SW 1271 (cell line): ENCODE measurements at places on chromosomes 12 and 14.

DNA sequence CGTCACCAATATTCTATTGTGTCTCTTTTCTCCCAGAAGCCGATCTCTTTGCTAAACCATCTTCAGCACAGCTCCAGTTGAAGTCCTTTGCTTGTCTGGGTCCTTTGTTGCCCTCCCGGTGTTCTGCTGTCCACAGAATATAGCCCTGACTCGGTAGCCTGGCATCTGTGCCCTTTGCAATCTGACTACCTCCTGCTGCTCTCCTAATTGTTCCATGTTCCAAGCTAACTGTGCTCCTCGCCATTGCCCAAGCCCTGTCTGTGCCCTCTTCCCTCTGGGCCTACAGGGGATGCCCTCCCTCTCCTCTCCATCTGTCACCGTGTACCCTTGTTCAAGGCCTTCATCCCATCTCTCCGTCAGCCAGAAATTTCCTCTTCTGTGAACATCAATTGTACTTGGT, 306.3 kb downstream of the APAF1 start:
- no peak for DNase-seq

GRCh38 chr14:24952851-24953666, 96.9 kb downstream of the STXBP6 start:
- DNase-seq: no peak

GRCh38 chr12:28602786-28603185, 412.5 kb downstream of the CCDC91 start:
- DNase-seq: no peak

GRCh38 chr14:104965561-104966231, 12.5 kb downstream of the AHNAK2 start:
- DNase-seq: no peak

GRCh38 chr12:60278209-60278608, 682.4 kb downstream of the SLC16A7 start:
- DNase-seq: no peak

- no peak for DNase-seq
Observed at GRCh38 chr12:76976777-76977382, 88.5 kb downstream of the E2F7 start.

DNA sequence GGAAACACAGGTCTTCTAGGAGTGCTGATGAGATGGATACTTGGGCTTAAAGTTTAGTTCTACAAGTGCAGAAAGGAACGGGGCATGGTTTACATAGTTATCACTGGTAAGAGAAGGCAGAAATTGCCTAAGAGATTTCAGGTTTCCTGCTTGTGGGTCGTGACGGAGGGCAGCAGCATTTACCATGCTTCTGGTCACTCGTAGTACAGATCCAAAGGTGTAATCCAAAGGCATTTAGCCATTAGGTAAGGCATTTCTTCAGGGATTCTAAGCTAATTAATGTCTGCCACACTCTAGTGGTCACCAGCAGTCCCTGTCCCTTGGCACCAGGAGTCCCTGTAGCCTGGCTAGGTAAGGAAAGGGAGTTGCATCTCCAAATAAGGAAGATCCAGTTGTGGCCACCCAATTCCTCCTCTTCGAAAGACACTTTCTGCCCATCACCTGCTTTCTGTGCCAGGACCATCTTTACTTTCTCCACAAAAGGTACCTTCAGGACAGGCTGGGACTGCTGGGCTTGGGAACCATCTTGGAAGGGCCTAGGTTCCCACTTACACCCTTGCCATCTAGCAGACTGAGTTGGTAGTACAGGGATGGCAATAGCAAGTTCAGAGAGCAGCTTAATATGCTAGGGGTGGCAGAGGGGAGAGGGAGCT, 1.5 kb downstream of the GSTZ1 start:
- DNase-seq: no peak

- DNase-seq: no peak
Observed at GRCh38 chr14:61196792-61197191, 84.3 kb downstream of the TMEM30B start.

GRCh38 chr12:98238515-98239130, 276.8 kb upstream of the TMPO start:
- DNase-seq: no peak

DNA sequence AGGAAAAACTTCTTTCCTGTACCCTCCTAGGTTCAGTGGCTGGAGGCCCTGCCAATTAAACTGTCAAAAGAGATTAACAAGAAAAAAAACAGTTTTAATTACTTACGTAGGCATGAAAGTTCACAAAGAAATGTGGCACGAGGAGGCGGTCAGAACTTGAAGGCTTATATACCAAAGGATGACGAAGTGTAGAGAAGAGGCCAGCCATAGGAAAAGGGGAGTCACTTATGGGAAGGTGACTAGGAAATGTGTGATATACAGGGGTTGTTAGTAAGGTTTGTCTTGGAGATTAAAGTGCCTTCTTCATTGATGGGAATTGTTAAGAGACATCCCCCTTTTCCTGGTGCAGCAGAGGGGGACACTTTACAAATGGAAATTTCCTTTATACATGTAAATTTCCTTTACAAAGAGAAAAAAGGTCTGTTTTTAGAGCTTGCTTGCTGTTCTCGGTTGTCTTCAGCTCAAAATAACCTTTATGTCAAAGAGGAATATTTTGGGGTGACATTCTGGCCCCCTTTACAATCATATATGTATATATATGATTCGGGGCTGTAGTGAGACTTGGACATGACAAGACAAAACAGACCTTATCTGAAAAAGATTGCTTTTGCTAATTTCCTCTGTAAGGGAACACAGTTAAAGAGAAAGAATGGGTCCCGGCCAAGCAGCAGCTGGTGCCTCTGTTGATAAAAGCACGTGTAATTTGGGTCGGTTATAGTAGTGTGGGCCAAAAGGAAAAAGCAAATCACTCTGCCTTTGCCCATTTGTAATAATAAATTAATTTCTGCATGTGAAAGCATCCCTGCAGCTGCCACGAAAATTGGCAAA, 38.6 kb downstream of the SYNE2 start:
- DNase-seq: no peak

DNA sequence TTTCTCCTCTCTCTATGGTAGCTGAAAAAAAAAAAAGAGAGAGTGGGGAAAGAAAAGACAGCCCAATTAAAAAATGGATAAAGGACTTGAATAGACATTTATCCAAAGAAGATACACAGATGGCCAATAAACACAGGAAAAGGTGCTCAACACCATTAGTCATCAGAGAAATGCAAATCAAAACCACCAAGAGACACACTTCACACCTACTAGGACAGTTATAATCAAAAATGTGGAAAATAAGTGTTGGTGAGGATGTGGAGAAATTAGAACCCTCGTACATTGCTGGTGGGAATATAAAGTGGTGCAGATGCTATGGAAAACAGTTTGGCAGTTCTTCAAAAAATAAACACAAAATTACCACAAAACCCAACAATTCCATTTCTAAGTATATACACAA, 172.4 kb upstream of the GRIN2B start:
- no peak for DNase-seq

- no peak for DNase-seq
Observed at GRCh38 chr14:88289996-88290395, 33.1 kb downstream of the KCNK10 start.

DNA sequence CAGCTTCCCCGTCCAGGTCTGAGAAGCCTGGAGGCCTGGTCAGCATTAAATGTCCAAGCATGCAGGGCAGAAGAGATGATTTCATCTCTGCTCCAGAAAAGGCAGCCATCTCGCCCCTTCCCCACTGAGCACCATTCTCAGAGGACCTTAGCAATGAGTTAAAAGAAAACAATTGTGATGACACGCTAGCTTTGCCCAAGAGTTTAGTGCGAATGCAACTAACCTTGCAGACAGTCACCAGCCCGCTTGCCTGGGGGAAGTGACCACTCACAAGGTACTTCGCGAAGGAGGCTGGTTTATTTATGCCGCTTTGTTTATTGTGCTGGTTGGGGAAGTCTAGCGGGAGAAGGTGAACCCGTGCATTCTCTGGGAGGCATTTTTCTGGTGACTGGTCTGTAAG, 170.7 kb downstream of the RBM19 start:
- no peak for DNase-seq

GRCh38 chr12:100797246-100797645, 2.7 kb downstream of the ANO4 start:
- no peak for DNase-seq

GRCh38 chr14:68727315-68728047, 65.4 kb downstream of the ZFP36L1 start:
- no peak for DNase-seq

- no peak for DNase-seq
Observed at GRCh38 chr14:39446131-39446744, 14.0 kb upstream of the FBXO33 start.

DNA sequence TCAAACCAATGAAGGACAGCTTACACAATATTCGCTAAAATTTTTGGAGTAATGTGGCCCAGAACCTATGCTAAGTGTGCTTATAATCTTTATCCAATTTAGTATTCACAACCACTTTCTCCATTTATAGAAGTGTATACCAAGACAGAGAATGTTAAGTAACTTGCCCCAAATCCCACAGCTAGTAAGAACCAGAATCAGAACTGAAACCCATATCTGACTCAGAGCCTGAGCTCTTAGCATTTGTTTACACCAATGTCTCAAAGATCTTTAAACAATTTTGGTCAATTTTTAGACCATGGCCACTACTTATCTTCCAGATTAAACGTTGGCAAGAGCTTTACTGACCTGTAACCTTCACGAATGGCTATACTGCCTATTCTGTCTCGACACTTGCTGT, 53.0 kb downstream of the PAPLN start:
- DNase-seq: no peak

GRCh38 chr12:104025771-104026170, 24.2 kb downstream of the GLT8D2 start:
- DNase-seq: no peak

DNA sequence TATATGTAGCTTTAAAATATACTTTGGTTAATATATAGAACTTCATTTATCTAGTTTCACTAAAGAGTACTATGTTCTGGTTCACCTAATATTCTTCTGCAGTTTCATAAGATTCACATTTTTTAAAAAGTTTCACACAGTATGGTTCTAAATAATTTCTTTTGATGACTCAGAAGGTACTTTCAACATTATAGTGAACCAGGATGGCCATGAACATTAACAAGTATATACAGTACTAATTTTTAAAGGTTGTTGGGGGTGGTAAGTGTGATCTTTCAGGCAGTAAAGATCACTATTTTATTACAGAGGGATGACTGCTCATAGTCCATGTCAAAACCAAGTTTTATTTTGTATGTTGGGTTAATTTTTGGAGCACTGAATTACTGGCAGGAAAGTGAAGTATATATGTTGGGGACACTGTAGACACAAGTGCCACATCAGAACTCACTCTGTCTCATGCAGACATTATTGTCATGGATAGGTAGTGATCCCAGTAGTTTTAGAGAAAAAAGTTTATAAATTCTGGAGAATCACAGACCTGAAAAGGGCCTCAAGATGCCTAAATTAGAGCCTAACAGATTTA, 60.0 kb downstream of the DCAF5 start:
- no peak for DNase-seq

GRCh38 chr12:18562531-18562930, 175.3 kb downstream of the PLCZ1 start:
- no peak for DNase-seq

DNA sequence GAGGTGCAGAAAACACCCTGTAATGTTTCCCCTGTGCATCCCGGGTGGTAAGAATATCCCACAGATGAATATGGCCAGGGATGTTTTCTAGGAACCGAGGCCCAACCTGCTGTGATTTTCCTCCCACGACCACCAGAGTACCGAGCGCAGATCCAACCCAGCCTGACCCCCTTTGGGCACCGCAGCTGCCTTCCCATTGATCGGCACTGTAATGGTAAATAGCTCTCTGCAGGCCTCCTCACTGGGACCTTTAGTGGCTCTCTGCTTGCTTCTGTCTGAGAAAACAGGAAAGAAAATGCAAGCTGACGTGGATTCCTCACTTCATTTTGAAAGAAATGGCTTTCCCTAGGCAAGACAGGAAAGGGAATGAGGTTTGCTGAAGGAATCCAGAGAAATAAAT, 2.4 kb upstream of the RAB15 start:
- DNase-seq: no peak

GRCh38 chr12:46386877-46387629, 14.5 kb upstream of the SLC38A2 start:
- DNase-seq: no peak

DNA sequence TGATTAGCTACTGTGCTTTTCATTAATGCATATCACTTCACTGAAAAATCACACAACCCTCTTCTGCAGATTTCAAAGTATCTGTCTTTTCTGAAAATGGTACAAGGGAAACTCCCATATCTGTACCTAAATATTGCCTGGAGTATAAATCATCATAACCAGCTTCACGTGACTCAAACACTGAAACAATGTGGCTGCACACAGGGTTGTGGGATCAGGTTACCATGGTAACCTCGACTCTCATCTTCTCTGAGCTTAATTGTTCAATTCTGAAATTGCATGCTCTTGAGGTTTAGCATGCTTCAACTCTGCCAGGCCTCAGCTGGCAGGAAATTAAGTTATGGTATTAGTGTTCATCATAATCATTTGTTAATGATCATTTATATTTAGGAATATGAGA, 77.5 kb upstream of the CPSF6 start:
- no peak for DNase-seq

DNA sequence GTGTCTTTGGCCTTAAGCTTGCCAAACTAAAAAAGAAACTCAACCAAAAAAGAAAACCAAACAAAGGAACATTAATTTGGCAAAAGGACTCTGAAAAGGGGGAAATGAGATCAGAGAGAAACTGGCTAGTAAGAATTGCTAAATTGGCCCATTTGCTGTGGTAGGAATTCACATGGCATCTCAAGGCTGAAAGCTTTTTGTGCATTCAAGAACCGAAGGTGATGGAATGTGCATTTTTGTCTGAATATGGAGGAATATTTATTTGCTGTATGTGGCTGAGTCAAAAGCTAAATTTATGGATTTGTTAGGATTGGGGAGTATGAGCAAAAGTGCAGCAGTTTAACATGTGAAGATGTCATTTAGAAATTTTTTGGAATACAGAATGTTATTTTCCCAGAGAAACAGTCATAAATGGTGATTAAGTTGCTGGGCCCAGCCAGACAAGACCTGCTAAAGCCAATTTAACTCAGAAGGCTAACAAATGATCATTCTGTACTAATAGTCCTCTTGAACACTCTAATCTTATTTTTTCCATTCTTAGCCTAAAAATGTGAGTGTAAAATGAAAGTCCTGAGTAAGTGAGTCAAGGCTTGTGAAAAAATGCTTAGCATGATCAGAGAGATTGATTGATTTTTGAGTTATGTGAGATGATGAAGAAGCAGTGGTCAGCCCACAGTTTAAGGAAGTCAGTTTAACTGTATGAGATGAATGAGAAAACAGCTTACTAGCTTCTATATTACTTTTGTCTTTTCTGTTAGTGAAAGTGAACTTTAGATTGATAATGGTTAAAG, 94.1 kb downstream of the ANO6 start:
- no peak for DNase-seq

DNA sequence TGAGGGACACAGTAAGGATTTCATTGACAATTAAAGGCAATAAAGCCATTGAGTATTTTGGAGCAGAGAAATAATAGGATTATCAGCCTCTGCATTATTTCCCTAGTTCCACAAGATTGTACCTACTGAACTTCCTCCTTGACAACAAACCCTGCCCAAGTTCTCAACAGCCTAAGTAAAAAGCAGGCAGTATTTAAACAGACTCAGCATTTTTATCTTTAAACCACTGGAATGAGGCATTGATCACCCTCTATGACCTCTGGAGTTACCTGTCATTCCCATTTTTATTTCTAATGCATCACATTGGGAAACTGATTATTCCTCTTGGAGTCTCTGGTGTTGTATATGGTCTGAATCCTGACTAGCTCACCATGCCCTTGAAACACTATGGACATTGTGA, 570.6 kb upstream of the STXBP6 start:
- no peak for DNase-seq
